ENCODE measurements at places on chromosomes 1 and 21. TPM values are rescaled to one million over a fixed set of nuclear protein-coding genes. Genes with fewer than 3 reads are reported as not detected.

DNA sequence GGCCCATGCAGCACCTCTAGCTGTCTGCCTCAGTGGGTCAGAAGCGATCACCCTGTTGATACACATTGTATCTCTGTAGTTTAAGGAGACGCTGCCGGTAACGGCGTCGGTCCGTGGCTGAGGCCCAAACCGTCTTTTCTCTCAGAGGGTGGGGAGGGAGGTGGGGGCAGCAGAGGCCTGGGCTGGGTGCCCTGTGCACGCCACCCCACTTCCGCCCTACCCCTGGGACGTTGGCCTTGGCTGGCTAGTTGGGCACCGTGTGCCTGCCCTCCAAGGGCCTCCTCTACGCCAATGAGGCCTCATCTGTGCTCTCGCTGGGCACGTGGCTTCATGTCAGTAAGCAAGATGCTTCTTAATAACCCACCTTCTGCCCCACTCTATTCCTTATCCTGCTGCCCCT lies 9.4 kb downstream of the ZC3H12A start:
- DNase-seq, result no peak

- peak; percentile 66 for DNase-seq
Observed at GRCh38 chr1:202135221-202135721, 9.3 kb downstream of the ARL8A start.

DNA sequence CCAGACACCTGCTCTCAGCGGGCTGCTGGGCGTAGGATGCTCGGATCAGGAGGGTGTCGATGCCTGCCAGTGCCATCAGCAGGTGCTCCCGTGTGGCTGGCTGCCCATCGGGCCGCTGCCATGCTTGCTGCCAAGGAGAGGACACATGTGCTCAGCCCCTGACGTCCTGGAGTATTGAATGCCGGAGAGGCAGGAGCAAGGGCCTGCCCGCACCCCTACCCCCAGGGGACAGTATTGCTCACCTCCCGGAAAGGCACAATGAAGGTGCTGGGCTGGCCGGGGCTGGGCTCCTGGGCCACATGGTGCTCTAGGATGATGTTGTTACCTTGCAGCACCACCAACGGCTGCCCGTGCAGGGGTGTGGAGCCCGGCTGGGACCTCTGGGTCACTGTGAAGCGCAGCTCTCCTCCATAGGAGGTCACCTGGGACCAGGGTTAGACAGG lies 61.5 kb downstream of the HSPG2 start:
- no peak for DNase-seq

DNA sequence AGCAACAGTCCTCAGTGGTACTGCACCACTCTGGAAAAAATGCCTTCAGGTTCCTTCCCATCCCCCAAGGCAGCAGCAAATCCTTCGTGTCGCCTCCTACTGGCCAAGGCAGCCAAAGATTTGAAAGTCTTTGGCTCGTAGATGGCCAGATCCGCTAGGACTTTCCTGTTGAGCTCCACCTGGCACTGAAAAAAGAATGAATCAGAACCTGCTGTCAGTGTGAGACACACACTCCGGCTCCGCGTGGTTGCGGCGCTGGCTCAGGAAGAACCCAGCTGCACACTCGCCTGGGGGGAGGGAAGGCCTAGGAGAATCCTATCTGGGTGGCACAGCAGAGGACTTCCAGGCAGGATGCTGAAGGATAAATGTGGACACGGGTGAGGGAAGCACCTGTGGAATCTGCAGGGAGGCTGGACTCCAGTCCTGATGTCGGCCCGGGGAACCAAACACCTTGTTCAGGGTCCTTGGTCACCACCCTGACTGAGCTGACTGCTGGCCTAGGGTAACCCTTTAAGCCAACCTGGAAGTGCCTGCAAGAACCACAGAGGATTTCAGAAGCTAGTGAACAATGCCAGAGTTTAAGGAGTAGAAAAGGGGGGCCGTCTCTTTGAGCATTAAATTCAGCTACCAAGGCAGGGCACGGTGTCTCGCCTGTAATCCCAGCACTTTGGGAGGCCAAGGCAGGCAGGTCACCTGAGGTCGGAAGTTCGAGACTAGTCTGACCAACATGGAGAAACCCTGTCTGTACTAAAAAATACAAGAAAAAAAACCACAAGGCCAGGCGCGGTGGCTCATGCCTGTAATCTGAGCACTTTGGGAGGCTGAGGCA lies 3.2 kb upstream of the CCNL2 start:
- no peak for DNase-seq

DNA sequence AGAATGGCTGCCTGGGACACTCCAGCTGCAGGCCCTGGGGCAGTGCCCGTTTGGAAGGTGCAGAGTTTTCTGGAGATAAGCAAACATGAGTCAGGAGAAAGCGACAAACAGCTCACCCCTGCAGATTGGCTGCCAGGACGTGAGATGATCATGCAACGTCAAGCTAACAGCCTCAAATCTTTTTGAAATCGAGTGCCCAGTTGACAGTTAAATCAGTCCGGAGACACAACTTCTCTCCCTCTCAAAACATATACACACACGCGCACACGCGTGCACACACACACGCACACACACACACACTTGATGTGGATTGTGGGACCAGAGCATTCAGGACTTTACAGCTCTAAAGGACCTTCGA lies 49.4 kb downstream of the TENT5C start:
- no peak for DNase-seq

DNA sequence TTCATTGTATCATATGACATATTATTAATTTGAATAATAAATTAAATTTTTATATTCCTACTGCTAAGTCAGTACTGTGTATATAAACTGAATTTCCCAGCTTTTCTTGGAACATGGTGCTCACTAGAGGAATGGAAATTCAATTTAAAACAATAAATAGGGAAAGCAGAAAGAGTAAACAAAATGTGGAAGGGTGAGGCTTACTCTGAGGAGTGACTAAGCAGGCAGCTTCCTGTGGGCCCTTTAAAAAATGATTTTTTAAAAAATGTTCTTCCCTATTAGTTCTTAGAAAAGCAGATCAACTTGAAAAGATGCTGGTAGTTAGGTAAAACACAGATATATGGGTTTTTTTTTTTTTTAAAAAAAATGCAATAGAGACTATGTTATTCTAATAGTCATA lies 49.5 kb upstream of the S1PR1 start:
- DNase-seq, result no peak

- DNase-seq, result no peak
Observed at GRCh38 chr21:26956216-26956615, 10.7 kb downstream of the ADAMTS5 start.

GRCh38 chr1:208081972-208082371 lies 162.2 kb downstream of the PLXNA2 start:
- no peak for DNase-seq

DNA sequence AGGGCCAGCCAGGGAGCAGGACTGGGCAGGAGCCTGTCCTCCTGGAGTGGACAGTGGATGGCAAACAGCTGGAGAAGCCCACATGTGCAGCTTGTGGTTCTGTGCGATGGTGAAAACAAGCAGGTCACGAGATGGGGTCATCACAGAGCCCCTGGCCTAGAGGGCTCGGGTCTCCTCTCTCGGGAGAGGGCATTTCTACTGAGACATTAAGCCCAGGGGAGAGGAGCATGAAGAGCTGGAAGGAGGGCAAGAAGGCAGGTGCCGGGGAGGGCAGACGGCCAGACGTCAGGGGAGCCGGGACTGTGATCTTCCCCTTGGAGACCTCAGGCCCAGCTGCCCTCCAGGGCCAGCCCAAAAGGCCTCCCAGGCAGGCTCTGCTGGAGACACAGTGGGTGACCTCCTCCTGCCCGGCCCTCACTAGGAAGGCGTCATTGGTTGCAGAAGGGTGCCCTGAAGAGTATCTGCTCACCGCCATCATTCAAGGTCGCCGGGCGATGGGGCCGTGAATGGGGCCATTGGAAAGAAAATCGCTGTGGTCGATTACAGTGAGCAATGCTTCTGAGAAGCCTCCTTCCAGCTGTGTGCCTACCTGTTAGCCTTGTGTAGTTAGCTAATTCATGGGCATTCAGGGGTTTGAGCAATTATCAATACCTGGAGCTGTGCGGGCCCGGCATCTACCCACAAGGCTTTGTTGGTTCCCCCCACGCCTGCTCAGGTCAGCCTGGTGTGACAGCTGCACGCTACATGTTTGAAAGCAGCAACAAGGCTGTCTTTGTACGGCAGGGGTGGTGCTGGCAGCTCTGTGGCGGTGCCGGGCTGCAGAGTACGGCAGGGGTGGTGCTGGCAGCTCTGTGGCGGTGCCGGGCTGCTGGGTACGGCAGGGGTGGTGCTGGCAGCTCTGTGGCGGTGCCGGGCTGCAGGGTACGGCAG lies 72.3 kb upstream of the ACTRT2 start:
- no peak for DNase-seq

DNA sequence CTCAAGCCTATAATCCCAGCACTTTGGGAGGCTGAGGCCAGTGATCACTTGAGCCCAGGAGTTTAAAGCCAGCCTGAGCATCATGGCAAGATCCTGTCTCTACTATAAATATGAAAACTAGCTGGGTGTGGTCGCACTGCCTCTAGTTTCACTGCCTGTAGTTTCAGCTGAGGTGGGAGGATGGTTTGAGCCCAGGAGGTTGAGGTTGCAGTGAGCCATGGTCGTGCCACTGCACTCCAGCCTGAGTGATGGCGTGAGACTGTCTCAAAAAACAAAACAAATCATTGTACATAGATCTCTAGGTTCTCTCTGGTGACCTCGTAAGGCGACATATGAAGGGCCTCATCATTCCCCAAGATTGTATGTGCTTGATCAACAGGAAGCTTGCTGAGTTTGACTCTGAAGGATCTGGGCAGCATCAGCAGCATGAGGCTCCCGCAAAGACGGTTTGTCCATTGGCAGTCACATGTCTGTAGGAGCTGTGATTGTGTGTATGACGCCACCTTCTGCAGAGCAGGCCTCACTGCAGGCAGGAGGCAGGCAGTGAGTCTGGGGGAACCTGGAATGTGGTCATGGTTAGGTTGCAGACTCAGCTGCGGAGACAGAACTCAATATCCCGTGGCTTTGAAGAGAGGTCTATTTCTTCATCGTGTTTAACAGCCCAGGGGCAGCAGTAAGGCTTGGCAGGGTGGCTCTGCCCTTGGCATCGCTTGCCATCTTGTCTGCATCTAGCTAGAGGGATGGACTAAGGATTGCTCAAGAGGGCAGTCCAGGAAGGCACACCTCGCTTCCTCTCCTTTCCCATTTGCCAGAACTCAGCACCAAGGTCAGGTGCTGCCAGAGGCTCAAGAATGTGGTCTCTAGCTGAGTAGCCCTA lies 14.0 kb downstream of the ATP5PO start:
- peak; percentile 58 for DNase-seq

GRCh38 chr1:3222042-3222692 lies 153.2 kb downstream of the PRDM16 start:
- DNase-seq, result no peak

DNA sequence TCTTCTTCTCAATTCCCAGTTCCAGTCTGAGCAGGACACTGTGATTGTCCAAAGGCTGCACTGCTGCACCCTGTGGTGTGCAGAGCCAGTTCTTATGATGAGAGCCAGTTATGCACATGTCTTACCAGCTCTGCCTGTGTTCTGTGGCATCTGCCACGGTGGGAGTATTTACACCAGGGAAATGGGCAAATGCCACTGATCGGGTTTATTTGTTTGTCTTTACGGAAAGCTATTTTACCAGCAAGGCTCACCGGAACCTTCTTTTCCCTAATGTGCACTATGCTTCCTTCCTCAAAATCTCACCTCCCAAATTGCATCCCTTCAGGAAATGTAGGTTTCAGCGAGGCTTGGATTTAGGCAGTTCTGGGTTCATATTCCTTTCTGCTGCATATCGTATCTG lies 49.0 kb downstream of the EVA1C start:
- DNase-seq, result no peak

DNA sequence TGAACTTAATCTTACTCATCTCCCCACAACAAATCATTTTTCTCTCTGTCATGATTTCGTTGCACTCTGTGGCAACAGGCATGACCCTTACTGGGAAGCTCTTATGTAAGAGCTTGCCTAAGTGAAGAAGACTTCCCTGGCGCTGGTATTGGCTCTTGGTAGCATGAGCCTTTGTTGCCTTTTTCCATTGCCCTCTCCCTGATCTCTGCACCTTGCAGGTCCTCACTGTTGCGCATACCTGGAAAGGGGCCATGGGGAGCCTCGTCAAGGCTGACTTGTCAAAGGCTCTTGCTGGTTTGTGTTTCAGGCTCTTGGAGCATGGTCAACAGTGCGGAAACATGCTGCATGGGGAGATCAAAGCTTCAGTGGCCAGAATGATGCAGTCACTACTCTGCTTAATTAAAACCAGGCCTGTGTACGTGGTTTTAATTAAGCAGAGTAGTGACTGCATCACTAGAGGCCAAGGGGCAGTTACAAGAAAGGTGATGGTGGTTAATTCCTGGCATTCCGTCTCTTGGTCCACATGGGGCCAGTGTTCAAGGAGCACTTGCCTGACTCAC lies 141.3 kb downstream of the SPATA46 start:
- DNase-seq, result no peak

- no peak for DNase-seq
Observed at GRCh38 chr1:1421147-1421906, at the start of gene ANKRD65. TSS of gene ANKRD65 (minus strand) at chr1:1421276. CDS start at chr1:1421005, 271 bp downstream.

GRCh38 chr1:61981870-61982660 lies 212.6 kb upstream of the L1TD1 start:
- DNase-seq, result no peak

GRCh38 chr1:170306948-170307347 lies 161.2 kb downstream of the NTMT2 start:
- no peak for DNase-seq

- DNase-seq, result no peak
Observed at GRCh38 chr1:145871994-145872924, 13.4 kb upstream of the PIAS3 start.

- peak; percentile 50 for DNase-seq
Observed at GRCh38 chr1:96722161-96722922, 758 bp downstream of the PTBP2 start.

GRCh38 chr1:6126521-6127067 lies 53.5 kb downstream of the CHD5 start:
- DNase-seq, result no peak

GRCh38 chr1:26752519-26752918 lies 35.2 kb upstream of the PIGV start:
- DNase-seq, result no peak

- DNase-seq, result no peak
Observed at GRCh38 chr1:55635856-55636255, 420.7 kb upstream of the USP24 start.

GRCh38 chr1:3915551-3916121 lies 15.6 kb upstream of the C1orf174 start:
- no peak for DNase-seq

GRCh38 chr1:231931146-231931545 lies 304.6 kb downstream of the DISC1 start:
- DNase-seq, result no peak

The ADAM30 gene
- total RNA-seq, result not detected

The EDN2 gene
- total RNA-seq, result 3.8 TPM

The KLF17 gene
- total RNA-seq, result not detected

The TFF2 gene
- not detected for total RNA-seq

The F13B gene
- not detected for total RNA-seq

The TCP10L gene
- total RNA-seq, result 0.66 TPM

The AIRE gene
- not detected for total RNA-seq

The ATP1A4 gene
- total RNA-seq, result 4.5 TPM

The SYT14 gene
- not detected for total RNA-seq

The NTMT2 gene
- not detected for total RNA-seq

The MASP2 gene
- total RNA-seq, result not detected

The KCNN3 gene
- total RNA-seq, result 1.0 TPM

The NCF2 gene
- 45.0 TPM for total RNA-seq
